ENCODE measurements at places on chromosomes 5 and 9. TPM values are rescaled to one million over a fixed set of nuclear protein-coding genes. Genes with fewer than 3 reads are reported as not detected.

- H3K36me3 ChIP-seq: no peaks in the 10 kb centered on the region
- no peak for DNase-seq
- H3K4me1 ChIP-seq: no peaks in the 10 kb centered on the region
- H3K27me3 ChIP-seq: no peaks in the 10 kb centered on the region
- no peak overlapping the region for H3K27ac ChIP-seq
These were observed 57.9 kb downstream of the KIAA1958 start for GRCh38 chr9:112544477-112544876.

DNA sequence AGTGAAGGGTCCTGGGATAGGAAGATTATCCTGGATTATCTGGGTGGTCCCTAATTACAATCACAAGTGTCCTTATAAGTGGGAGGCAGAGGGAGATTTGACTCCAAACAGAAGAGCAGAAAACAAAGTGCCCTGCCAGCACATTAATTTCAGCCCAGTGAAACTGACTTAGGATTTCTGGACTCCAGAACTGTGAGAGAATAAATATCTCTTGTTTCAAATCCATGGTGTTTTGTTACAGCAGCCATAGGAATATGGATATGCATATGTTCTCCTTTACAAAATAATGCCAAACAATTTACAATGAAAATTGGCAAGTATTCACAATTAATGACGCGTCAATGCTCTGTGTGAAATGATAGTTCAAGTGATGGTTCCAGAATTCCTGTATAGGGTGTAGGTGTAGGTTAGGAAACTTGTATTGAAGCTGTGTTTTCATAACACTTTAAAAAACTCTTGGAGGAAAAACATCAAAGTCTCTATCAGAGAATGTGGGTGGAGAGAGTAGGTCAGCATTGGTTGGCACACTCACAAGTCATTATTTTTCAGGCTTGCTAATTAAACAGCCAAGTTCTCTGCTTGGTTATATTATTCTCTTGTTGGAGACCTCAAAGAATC is 19.9 kb upstream of the PLPP1 start:
- H3K36me3 ChIP-seq: no peaks in the 10 kb centered on the region
- peak overlapping the region; percentile 31 for H3K27ac ChIP-seq
- no peaks in the 10 kb centered on the region for H3K4me1 ChIP-seq
- DNase-seq: no peak

DNA sequence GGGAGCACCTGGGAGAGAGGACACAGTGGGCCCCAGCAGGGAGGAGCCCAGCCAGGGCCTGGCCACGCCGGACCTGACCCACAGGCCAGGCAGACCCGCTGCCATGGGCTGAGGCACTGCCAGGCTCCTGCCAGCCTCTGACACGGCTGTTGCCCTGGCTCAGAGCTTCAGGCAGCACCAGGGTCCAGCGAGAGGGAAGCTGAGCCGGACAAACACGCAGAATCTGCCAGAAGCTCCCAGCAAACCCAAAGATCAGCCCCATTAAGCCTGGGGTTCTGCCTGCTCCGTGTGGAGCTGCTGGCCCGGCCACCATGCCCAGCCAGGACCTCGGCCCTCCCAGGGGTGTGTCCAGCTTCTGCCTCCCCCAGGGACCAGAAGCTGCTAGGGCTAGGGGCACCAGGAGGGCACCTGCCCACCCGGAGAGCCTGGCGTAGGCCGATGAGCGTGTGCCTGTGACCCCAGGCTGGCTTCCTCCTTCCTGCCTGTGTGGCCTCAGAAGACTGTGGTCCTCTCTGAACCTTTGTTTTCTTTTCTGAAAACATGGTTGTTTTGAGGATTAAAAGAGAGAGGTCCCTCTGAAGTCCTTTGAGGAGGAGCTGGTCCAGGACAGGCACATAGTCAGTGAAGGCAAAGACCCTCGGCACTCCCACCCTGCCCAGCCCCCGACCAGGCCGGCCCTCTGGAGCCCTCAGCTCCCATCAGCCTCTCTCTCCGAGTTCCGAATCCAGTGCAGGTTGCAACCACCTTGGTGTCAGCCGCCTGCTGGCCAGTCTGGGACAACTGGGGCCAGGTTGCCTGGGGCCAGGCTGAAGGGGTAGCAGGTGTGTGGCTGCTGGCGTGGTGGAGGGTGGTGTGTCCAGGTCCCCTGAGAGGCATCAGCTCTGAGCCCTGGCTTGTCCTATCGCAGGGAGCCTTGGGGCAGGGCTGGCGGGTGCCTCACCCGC is 39.6 kb downstream of the KCNT1 start:
- DNase-seq: no peak
- peaks cover 18% of the 10 kb centered on the region for H3K27me3 ChIP-seq
- H3K4me3 ChIP-seq: no peak overlapping the region

- DNase-seq: no peak
- no peak overlapping the region for H3K27ac ChIP-seq
- no peak overlapping the region for H3K4me3 ChIP-seq
- no peaks in the 10 kb centered on the region for H3K27me3 ChIP-seq
- no peaks in the 10 kb centered on the region for H3K36me3 ChIP-seq
These were observed 75.6 kb downstream of the ST8SIA4 start for GRCh38 chr5:100827481-100827889.

- H3K27me3 ChIP-seq: no peaks in the 10 kb centered on the region
- no peaks in the 10 kb centered on the region for H3K4me1 ChIP-seq
- no peak overlapping the region for H3K4me3 ChIP-seq
- no peak overlapping the region for H3K27ac ChIP-seq
- DNase-seq: no peak
- H3K36me3 ChIP-seq: no peaks in the 10 kb centered on the region
These were observed 244.2 kb downstream of the FOXD4L6 start for GRCh38 chr9:40884072-40884901.

DNA sequence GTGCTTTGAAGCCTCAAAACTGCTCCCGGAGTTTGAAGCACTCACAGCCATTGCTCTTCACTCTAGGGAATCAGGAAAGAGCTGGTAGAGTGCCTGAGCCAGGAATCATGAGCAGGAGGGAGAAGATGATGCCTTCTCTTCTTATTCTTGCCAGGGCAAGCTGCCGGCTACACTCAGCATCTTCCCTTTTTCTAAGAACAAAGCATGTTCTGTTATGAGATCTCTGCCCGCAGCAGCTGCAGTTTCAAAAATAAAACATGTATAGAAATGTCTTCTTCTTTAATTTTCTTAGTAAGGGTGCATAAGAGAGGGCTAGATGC is 57.9 kb upstream of the RICTOR start:
- no peak overlapping the region for H3K4me3 ChIP-seq
- no peaks in the 10 kb centered on the region for H3K36me3 ChIP-seq
- no peaks in the 10 kb centered on the region for H3K27me3 ChIP-seq
- no peak for DNase-seq

The PTPN3 gene
- 16.3 TPM for total RNA-seq

The ROPN1L gene
- total RNA-seq: not detected

The SPATA24 gene
- 4.4 TPM for total RNA-seq

The TAS2R1 gene
- total RNA-seq: not detected

All from prostate gland (tissue), 2 donors.